ENCODE measurements at places on chromosomes 2 and 18.
A peak's percentile ranks its signal among the peaks of the same experiment; 100 is the strongest.

DNA sequence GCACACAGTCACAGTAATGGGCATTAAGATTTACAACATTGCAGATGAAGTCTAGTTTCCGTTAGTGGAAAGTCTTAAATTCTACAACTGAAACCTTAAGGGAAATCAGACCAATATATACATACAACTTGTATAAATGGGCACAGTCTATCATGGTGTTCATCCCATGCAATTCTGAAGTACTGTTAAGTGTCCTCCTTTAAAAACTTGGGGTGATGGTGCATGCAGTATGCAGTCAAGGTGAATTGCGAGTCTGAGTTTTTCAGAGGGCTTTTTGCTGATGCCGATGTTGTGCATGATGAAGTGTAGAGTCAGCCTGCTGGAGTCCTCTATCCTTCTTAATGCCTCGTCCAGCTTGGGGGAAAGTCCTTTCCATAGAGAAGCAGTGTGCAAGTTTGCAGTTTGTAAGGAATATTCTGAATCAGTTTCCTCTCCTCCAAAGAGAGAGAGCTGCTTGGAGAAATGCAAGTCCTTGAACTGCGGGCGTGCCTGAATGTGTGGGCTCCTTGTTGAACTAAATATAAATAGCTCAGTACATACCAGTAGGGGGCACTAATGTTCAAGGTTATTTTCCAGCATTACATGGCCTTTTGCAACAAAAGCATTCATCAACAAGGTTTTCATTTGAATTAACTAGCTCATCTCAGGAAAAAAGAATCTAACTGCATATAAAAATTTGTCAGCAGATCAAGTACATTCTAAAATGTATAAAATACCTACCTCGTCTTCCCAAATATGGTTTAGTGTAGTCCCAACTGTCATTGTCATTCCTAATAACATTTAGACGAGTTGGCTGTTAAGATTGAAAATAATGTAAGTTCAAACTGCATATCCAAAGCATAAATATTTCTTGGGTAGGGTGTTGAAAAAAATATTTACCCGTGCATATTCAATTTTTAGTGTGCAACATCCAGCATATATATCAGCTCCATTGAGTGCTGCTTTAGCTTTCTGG, 21.3 kb downstream of the HNRNPLL start:
- peak; percentile 82 for DNase-seq

GRCh38 chr2:175203621-175204496, 22.3 kb upstream of the ATP5MC3 start:
- peak; percentile 67 for DNase-seq

DNA sequence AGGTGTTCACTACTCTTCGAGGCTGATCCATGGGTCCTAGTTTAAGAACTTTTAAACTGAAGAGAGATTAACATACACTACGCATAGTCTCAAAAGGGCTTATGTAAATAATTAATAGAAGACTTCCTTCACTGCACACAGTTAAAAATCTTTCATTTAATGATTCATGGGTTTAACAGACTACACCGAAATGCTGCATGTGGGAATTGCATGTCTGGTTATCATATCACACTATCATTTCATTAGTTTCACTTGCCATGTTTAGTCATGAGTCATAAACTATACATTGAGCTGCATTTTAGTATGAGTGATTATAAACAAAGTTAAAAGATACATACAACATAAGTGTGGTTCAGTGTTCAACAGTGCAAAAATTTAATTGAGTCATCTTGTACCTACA, 31.2 kb downstream of the GLS start:
- DNase-seq = no peak

- DNase-seq = peak; percentile 71
Observed at GRCh38 chr2:80338794-80339193, 34.2 kb upstream of the LRRTM1 start.

GRCh38 chr18:7049951-7050350, 67.6 kb downstream of the LAMA1 start:
- no peak for DNase-seq

DNA sequence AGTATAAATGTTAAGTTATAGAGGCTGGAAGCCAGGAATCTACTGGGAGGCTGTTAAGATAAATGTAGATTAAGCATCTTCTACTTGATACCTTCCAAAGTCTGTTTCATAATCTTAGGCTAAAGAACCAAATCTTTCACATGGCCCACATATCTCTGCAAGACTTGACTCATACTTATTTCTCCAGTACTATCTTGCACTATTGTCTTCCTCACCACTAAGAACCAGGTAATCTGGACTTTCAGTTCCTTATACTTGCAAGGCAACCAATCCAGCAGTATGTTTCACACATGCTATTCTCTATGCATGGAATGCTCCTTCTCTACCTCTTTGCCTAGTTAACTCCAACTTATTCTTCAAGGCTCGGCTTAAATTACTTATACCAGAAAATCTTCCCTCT, 62.2 kb downstream of the RBMS1 start:
- no peak for DNase-seq

DNA sequence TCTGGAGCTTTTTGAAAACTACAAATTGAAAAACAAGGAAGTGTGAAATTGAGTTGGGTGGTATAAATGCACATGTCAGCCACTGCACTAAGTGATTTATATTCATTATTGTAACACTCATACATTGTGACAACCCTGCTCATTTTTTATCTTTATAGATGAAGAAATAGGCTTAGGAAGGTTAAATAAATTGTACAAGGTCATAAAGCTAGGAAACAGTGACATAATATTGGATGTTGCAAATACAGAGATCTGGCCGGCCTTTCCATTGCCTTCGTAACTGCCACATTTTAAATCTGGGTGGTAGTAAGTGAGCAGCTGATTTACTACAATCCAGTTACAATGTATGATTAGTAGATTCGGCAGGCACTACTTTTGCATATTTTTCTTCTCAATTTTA, 76.6 kb upstream of the LPIN2 start:
- DNase-seq = no peak

- DNase-seq = no peak
Observed at GRCh38 chr2:237625216-237625705, 2.1 kb upstream of the LRRFIP1 start.

DNA sequence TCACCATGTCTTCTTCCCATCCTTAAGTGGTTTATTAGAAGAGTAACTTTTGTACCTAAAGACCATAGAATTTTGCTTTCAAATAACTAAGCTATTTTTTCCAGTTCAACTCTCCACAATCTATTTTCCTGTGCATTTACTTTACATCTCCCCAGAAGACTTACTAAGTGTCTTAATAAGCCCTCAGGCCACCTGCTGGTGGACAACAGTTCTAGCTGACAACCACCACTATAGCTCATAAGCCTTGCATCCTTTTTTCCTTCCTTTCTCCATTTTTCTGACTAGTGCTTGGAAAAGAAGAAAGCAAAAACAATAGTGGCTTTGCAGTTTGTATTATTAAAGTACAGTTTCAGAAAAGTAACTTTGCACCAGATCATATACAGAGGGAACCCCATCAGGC, 149.5 kb upstream of the TMEM200C start:
- DNase-seq = no peak

DNA sequence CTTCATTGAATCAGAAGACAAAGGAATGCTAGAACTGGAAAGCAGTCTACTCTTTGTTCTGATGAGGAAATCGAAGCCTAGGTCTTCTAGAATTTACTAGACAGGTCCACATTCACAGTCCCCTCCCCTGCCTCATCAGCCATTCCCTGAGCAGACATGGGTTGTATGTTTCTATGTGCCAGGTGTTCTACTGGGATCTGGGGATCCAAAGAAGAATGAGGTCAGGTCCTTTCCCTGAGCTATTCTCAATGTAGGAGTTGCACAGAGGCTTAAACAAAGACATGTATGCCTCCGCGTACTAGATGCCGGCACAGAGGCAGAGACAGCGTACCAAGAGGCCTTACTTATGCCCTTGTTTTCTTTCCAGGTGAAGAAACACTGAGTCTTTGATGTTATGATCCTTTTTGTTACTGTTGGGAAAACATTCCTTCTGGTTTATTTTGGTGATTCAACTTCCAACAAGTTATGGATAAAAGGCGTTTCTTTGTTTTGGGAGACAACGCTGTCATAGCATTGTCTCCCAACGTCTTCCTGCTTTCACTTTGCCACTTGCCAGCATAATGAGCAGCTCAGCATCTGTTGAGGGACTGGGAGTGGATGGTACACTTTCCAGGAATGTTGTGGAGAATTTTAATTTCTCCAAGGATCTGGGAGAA, 174.4 kb downstream of the ALPK2 start:
- no peak for DNase-seq

DNA sequence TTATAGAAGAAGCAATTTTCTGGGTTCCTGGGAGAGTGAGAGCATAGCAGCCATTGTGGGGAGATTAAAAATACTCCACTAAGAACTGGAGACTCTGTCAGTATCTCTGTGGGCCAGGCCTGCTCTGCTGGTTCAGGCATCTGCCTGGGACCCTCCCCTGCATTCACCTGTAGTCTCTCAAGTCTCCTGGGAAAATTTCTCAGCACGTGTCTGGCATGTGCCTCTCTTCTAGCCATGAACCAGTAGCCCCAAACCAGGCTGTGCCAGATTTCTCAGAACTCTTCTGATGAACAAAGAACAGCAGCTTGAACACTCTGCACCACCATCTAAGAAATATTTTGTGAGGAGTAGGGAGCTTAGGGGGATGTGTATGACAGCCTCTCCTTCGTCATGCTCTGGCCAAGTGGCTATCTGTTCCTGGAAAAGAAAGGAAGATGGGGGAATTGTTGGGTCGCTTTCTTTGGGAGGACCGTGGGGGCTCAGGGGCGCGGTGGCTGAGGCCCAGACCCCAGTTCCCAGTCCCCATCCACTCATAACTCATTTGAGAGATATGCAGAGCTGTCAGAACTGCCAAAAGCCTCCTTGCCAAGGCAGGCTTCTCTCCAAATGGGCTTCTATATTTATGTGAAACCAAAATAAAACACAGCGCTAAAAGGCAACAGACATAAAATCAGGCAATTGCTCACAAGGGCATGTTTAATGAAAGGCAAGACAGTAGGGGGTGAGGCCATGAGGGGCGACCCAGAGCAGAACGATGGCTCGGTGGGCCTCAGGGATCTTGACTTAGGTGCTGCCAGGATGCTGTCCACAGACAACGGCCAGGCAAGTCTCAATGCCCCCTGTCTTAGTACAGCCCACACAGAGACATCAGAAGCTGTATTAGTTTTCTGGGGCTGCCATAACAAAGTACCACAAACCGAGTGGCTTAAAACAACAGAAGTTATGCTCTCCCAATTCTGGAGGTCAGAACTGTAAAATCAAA, 114.7 kb upstream of the TNP1 start:
- DNase-seq = no peak

- DNase-seq = no peak
Observed at GRCh38 chr2:207807516-207807915, 37.8 kb upstream of the FZD5 start.

- peak; percentile 83 for DNase-seq
Observed at GRCh38 chr2:134252092-134252750, 1.7 kb upstream of the MGAT5 start.

DNA sequence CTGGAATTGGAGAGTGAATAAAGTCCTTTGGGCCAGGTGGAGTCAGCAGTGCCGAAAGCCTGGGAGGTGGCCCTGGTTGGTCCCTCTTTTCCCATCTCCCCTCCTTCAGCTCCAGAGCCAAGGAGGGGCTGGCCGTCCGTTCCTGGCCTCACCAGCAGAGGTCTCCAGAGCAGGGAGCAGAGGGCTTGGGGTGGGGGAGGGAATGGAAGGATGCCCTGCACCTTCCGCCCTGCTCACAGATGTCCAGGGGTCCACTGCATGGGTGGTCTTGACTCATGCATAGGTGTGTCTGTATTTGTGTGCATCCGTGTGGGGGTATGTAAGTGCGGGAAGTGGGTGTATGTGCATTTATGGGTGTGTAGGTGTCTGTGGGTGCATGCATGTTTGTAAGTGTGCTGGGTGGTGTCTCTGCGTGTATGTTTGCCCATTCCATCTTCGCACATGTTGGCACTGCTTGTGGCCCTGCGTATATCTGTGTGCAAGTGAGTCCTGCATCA, 201.8 kb downstream of the ZFP36L2 start:
- DNase-seq = no peak

DNA sequence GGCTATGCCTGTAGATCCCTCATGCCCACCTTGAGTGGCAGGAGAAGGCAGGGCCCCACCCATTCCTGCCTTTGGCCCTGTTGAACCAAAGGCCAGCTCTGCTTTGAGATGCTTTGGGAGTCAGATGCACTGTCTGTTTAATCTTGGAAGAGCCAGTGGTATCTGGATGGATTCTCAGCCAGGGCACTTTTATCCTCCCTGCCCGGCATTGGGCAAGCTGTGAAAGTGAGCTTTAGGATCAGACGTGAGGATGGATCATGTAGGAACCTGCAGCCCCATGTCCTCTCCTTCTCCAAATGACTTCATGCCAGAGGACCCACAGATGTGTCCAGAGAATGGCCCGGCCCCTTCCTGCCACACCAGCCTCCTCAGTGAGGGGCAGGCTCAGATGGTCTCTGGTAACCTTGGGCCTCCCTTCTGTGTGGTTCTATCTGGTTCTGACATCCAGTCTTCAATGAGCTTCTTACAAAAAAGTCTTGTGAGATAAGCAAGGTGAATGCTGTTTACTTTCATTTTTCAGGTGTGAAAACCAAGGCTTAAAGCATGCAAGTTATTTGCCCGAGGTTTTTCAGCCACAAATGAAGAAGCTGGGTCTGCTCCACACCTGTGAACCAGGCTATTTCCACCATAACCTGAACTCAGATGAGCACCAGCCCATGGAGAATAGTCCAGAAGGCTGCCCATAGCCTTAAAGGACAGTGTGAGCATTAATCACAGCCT, 123.8 kb downstream of the KCTD1 start:
- no peak for DNase-seq

DNA sequence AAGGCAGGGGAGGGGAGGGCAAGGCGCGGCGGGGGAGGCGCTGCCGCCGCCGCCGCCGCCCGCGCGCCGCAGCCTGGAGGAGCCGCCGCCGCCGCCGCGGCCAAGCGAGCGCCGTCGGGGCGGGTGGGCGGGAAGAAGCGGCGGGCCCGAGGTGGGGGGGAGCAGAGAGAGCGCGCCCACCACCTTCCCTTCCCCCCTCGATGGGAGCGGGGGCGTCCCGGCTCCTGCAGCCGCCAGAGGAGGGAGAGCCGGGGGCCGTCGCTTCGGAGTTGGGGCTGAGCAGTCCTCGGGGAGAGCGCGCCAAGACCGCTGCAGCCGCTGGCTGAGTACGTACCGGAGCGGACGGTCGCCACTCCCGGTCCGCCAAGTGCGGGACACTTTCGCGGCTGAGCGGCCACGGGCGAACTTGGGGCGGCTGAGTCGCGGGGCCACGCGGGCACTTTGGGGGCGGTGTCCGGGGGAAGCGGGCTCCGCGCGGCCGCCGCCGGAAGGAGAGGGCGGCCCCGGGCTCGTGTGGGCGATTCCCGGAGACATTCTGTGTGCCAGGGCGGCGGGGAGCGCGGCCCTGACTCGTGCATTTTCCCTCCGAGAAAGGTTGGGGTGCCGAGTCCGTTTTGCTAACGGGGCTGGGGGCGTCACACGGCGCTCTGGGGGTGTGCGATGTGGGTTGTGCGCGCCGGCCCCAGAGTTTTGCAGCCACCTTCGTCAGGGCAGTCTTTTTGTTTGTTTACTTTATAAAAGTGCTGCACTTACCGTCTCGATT, at the start of gene NAB1:
NAB1 (plus strand) TSS at position 49 of the 763 bp plus-strand sequence. CDS start 10,094 bp downstream, outside the sequence.
- DNase-seq = no peak

DNA sequence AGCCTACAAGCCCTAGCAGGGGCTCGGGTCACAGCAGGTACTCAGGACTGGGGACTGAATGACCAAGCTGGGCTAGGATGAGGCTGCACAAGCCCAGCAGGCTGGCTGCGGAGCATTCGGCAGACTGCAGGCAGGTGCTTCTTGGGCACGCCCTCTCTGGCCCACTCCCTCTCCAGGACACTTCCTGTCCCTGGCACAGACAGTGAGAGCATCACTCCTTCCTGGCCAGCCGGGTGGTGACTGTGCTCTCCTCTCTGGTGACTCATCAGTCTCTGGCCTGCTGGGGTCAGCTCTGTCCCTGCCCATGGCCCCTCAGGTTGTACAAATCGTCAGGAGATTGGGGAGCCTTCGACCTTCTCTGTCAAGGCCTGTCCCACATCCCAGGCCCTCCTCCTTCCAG, 22.5 kb downstream of the C1QL2 start:
- DNase-seq = no peak

All from NCI-H1694 treated with DMSO at 0.1 percent for 48 hours (cell line).